Cortex of kidney (tissue), 1 donor: ENCODE measurements at places on chromosomes 6 and 20.

DNA sequence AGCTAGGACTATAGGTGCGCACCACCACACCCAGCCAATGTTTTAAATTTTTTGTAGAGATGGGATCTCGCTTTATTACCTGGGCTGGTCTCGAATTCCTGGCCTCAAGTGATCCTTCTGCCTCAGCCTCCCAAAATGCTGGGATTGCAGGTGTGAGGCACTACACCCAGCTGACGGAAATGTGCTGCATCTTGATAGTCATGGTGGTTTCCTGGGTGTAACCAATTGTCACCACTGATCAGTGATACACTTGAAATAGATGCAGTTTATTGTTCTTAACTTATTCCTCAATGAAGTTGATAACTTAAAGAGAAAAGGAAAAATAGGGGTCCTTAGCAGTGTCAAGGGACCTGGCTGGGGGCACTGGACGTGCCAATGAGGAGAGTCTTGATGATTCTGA is 92.4 kb downstream of the PPP1R14C start:
- no peak for DNase-seq

DNA sequence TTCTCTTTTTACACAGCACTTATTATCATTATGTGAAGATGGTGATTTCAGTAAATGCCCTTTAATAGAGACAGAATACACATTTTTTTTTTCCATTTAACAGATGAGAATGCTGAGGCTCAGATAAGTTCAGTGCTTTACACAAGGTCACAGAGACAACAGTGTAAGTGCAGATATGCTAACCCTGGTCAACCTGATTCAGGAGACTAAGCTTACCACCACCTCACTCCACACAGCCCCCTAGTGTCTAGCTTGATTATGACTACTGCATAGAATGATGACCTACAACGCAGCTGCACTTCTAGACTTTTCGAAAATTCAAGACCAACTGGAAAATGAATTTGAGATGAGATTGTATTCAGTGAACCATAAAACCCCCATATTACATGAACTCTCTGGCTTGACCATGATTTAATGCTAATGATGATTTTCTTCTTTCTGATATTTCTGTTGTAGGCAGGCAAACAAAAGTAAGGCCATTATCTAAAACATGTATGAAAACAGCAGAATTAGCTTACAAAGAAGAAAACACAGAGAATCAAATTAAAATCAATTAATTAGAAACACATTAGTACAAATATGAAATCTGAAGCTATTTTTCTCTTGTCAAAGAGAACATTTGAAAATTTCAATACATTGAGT is 212.1 kb upstream of the PHACTR1 start:
- no peak for DNase-seq

GRCh38 chr6:96926425-96926824 is 1.9 kb downstream of the KLHL32 start:
- no peak for DNase-seq

DNA sequence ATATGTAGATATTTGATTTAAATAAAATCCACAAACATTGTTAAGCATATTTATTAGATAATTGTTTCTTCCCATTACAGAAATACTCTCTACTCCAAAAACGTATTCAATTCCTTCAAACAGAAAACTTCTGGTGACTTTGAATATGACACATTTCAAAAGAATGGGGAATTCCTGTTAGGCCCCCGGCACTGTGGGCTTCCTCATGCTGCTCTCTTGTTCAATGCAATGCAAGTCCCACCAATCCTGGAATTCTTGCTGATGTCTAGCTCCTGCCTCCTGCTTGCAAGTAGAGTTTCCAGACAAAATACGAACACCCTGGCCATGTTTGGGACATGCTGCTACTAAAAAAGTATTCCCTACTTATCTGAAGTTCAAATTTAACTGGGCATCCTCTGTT is 544.1 kb downstream of the QKI start:
- no peak for DNase-seq

GRCh38 chr6:45148711-45149341 is 179.3 kb upstream of the RUNX2 start:
- DNase-seq = no peak

- DNase-seq = no peak
Observed at GRCh38 chr6:166257911-166258318, 50.3 kb downstream of the PRR18 start.

- no peak for DNase-seq
Observed at GRCh38 chr20:20237093-20237959, 130.6 kb upstream of the INSM1 start.

GRCh38 chr20:33636776-33637175 is 25.4 kb upstream of the C20orf144 start:
- no peak for DNase-seq

GRCh38 chr6:78947962-78948361 is 80.6 kb downstream of the IRAK1BP1 start:
- no peak for DNase-seq
